SK-N-SH treated with all-trans-retinoic acid at 6 μM for 48 hours (cell line): ENCODE measurements at places on chromosomes 6 and 20.
A peak's percentile ranks its signal among the peaks of the same experiment; 100 is the strongest.

GRCh38 chr6:30544666-30545272 is 11.5 kb downstream of the GNL1 start:
- peak; percentile 85 for ATAC-seq

GRCh38 chr6:163162874-163163213 is 251.7 kb upstream of the QKI start:
- ATAC-seq, result no peak

DNA sequence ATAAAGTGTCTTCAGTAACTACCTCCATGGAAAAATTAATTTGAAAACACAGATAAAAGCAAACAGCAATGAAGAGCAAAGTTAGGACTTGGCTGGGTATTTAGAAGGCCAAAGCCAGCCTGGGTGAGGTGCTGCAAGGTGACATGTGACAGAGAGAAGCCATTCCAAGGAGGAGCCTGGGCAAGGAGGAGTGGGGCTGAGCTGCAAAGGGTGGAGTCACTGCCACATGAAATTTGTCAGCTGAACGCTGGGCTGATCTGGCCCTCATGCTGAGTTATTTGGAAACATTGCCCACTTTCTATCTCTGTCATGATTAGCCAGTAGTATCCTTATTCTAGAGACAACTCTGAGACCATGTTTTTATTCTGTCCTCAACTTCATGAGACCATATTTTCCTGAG is 76.3 kb downstream of the PERP start:
- no peak for ATAC-seq

DNA sequence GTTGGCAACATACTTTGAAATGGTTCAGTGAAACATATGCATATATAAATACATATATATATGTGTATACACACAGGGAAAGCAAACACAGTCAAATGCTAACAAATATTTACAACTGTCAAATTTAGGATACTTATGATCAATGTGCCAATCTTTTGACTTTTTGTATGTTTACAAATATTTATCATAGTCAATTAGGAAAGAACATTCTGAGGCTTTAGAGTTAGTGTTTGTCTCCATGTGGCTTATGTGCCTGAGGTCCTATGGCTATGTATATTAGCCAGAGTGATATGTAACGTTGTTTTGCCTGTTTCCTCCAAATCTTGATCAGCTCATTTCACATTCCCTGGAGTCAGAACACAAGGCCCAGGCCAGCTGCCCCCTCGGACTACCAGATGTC is 126.5 kb upstream of the MAN1A1 start:
- no peak for ATAC-seq

DNA sequence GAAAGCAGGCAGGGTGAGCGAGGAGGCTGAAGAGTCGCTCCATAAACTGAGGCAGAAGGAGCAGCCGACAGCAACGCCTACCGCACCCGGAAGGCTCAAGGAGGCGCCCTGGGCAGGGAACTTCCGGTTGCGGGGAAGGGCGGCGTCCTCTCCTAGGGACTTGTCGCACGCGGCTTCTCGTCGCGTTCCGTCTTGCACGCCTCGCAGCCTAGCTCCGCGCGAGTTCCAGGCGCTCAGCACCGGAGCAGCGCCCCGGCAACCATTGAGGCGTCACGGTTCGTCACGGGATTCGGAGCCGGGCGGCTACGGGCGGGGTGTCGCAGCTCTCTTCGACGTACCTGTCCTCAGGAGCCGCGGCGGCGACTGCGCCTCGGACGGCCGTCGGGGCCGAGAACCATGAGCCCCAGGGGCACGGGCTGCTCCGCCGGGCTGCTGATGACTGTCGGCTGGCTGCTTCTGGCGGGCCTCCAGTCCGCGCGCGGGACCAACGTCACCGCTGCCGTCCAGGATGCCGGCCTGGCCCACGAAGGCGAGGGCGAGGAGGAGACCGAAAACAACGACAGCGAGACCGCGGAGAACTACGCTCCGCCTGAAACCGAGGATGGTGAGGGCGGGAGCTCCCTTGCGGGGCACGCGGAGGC is at the start of gene SPACA1:
Gene SPACA1 (plus strand): TSS at position 332 of the 641 bp plus-strand sequence. CDS start 65 bp downstream, at position 397.
- ATAC-seq, result no peak

DNA sequence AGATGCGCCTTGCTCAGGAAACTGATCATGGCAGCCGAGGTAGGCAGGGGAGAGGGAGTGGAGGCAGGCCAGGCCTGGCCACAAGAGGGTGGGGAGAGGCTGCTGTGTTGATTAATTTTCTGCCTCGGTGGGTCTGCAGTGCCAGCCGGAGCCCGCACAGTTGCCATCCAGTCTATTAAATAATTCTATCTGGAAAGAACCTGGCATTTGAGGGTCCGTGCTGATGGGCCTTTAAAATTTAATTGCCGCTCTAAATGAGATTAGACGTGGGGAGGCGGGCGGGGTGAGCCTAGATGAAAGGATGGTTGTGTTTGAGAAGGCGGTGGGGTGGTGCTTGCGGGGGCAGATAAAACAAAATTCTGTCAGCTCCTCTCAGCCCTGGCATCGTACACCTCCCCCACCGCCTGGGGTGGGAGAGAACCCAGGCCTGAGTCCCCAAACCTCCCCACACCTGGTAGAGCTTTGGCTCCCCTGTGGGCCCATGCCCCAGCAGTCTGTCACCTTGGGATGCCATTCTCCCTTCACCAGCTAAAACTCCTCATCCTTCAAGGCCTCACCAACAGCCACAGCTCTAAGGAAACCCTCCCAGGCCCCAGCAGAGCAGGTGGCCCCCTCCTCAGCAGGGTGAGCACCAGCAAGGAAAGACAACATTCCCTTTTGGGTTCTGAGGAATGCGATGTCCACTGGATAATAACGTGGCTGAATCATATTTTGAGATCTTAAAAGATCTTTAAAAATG is 167.3 kb downstream of the GRM4 start:
- ATAC-seq, result no peak

- ATAC-seq, result no peak
These were observed 45.8 kb upstream of the VSTM2L start for GRCh38 chr20:37856932-37857660.

DNA sequence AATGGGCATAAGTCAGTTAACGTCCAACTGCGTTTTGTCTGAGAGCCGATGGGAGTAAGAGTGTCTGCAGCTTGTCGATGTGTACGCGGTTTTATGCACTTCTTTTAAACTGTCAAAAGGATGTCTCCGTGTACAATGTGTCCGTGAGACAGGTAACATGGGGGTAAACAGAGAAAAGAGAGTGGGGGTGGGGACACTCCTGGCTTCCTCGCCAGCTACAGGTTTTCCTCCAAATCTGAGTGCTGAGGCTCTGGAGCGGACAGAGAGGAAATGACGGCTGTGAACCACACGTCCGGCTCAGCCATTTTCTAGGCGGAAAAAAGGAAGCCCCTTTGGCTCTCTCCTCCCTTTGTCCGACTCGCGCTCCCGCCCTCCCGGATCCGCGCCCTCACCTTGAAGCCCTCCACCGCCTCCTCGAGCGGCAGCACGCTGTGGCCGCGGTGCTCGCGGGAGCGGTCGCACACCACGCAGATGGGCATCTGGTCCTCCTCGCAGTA is 916 bp downstream of the TRIM27 start:
- ATAC-seq, result peak; percentile 66

- no peak for ATAC-seq
These were observed 129.0 kb downstream of the SOX4 start for GRCh38 chr6:21722510-21722909.

DNA sequence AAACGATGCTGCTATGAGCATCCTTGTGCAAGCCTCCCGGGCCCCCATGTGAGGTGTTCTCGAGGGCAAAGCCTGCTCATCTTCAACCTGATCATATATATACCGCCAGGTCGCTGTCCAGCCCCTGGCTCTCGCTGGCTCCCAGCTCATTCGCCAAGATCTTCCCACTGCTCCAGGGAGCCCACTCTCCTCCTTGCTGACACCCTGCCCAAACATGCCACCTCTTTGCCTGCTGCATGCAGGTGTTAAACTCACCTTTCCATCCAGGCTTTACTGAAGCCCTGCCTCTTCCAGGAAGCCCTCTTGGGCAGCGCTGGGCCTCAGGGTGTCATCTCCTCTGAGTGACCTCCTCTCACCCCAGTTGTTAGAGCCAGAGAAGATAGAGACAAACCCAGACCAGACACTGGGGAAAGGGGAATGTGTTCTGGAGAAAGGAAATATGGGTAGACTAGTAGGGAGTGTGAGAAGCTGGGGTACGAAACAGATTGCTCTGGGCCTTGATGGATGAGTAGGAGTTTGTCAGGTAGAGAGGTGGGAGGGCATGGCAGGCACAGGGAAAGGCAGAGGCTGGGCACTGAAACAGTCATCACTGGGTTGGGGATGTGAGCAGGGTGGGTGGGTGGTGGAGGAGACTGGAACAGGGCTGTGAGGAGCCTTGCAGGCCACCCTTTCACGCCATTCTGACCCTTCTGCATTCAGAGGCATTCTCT is 1.2 kb upstream of the DLGAP4 start:
- no peak for ATAC-seq

DNA sequence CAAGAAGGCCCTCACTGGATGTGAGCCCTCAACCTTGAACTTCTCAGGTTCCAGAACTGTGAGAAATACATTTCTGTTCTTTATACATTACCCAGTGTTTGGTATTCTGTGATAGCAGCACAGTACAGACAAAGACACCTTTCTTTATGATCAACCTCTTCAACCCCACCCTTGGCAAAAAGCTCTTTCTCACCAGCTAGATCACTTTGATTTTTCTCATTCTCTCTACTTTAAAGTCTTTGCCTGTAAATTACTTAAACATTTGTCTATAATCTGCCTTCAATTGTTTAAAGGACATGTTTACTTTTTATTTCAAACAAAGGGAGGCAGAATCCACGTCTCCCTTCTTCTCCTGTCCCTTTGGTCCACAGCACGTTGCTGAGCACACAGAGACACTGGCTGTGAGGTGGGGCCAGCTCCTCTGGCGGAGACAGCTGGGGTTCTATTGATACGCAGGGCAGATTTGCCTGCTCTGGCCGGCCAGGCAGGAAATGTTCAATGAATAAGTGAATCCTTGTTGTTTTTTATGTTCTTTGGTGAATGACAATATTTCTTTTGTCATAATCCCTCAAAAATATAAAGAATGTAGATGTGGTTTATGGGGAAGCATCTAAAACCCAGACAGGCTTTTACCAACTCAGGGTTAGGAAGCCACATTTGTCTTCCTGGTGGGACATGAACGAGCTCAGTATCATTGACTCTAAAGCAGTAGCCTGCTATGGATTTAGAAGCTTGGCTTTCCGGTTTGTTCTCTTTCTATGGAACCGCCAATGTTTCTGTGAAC is 52.9 kb downstream of the NEDD9 start:
- 0 out of 3 replicates have a peak, but pooled peaks have one; percentile 20 for ATAC-seq

GRCh38 chr6:2749969-2750600 is 637 bp downstream of the MYLK4 start:
- peak; percentile 82 for ATAC-seq

- ATAC-seq, result no peak
These were observed 47.8 kb downstream of the JARID2 start for GRCh38 chr6:15293674-15294073.

- no peak for ATAC-seq
These were observed 21.2 kb upstream of the SNRPB2 start for GRCh38 chr20:16708602-16709001.

- no peak for ATAC-seq
These were observed 523.0 kb upstream of the FLRT3 start for GRCh38 chr20:14860410-14860814.

DNA sequence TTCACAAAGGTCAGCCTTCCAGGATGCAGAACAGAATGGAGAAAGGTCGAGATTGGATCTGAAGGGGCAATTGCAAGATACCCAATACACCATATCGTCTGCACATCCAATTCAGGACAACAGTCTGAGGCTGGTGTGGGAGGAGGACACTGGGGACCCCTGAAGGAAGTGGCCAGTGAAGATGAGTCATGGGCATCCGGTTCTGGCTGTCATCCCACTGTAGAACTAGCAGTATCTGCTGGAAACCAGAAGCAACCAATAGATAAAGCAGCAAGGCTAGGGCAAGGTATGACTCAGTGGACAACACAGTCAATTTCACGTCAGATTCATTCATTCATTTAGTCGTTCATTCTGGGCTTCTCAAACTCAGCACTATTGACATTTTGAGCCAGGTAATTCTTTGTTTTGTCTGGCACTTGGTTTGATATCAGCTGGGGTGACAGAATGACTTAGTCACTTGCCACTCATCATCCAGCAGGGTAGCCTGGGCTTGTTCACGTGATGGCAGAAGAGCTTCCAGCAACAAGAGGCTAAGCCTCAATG is 30.3 kb upstream of the SHLD1 start:
- peak; percentile 64 for ATAC-seq

DNA sequence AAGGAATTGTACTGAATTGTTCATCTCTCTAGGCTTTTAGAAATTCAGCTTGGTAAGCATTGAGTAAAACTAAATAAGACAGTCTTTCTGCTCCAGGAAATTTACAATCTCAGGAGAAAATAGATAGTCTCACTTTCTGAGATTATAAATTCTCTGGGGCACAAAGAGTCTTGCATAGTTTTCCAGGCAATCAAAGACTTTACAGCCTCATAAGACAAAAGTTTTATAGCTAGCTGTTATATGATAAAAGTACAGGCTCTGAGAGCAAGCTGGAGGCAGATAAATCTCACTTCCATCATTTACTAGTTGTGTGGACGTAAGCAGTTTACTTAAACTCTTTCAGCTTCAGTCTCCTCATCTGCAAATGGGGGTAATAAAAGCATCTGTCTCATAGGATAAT is 11.4 kb downstream of the FRK start:
- no peak for ATAC-seq

- ATAC-seq, result no peak
These were observed 74.1 kb downstream of the PRDM1 start for GRCh38 chr6:106160189-106160588.

- ATAC-seq, result peak; percentile 65
These were observed 63.0 kb downstream of the PTPN1 start for GRCh38 chr20:50572938-50573777.

DNA sequence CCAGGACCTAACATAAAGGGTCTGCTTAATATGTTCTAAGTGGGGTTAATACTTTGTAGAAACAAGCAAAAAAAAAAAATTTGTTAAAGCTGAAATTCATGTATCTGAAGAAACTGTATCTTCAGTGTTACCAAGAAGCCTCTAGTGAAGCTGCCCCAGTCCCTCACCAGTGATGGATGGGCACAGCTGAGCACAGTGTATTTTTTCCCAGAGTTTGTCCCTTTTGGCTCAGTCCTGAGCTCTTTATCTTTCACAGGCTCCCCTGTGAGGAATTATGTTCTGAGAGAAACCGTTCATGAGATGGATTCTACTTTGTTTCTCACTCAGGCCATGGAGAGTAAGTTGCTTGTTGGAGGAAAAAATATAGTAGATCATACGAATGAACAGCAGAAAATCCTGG is 38.4 kb downstream of the KIF3B start:
- no peak for ATAC-seq

DNA sequence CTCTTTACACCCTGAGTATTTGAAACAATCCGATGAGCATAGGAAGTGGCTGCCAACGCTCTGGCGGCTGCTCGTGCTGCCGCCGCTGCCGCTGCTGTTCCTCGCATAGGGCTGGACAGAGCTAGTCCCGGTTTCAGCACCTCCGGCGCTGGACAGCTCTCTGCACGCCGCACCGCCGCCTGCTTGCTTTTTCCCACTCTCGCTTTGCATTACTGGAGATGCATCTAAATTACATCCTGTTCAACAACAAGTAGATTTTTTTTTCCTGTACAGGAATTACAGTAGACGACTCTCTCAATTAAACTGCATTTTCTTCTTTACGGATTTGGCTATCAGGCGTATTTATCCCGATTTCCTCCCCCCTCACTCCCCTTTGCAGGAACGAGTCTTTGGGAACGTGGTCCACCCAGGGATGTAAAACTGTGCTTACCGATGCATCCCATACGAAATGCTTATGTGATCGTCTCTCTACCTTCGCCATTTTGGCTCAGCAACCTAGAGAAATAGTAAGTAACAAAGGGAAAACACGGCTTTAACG is 563.8 kb downstream of the LMBRD1 start:
- peak; percentile 100 for ATAC-seq
